ENCODE measurements at places on chromosomes 3 and 15.

- no peak for DNase-seq
Measured at GRCh38 chr3:150786791-150787190, 23.8 kb upstream of the SIAH2 start.

- DNase-seq, result no peak
Measured at GRCh38 chr15:39281094-39281493, 299.8 kb upstream of the THBS1 start.

DNA sequence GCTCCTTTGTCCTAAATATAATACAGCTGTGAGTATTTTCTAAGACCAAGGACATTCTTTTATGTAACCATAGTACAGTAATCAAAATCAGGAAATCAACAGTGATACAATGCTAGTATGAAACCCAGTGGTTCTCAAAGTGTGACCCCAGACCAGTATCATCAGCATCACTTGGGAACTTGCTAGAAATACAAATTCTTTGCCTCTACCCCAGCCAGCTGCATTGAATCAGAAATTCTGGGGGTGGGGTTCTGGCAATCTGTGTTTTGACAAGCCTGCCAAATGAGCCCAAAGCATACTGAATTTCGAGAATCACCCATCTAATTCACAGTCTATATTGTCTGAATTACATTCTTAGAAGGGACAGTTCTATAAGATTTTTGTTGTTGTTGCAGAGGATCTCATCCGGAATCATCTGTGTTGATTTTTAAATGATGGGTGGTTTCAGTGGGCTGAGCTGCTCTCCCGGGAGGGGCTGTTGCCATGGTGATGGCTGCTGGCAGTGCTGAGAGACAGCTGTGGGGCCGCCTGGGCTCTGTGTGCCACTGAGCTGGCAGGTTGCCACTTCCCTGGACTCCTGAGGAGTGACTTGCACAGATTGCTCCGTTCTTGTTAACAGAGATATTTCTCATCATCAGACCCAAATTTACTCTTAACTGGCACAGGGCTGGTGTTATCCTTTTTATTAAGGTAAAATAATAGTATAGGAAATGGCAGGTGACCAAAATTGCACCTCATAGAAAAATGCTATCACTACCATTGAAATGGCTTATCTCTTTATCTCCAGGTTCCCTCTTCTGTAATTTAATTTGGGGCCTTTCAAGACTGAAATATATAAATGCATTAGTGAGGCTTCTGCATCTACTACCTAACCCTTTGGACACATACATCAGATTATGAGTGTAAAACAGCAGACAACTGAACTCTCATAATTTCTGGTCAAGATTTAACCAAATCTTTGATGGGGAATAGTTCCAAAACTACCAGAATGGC lies 56.5 kb downstream of the NEK11 start:
- DNase-seq, result no peak

DNA sequence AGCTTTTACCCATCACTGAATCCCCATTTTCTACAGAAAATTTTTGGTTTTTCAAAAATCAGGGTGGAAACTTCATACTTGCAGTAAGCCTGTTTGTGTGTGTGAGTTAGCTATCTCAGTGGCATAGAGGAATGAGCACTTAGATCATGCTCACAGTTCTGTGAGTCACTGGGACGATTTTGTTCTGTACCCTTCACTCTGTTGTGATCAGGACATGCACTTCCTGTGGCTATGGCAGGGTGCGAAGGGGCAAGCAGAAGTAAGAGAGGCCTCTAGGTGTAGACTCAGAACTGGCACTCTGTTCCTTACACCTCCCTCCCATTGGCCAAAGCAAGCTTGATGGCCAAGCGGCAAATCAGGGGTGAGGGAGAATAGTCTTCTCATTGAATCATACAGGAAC lies 11.6 kb downstream of the NIPA2 start:
- no peak for DNase-seq

- no peak for DNase-seq
Measured at GRCh38 chr15:92629276-92629974, 26.1 kb downstream of the FAM174B start.

DNA sequence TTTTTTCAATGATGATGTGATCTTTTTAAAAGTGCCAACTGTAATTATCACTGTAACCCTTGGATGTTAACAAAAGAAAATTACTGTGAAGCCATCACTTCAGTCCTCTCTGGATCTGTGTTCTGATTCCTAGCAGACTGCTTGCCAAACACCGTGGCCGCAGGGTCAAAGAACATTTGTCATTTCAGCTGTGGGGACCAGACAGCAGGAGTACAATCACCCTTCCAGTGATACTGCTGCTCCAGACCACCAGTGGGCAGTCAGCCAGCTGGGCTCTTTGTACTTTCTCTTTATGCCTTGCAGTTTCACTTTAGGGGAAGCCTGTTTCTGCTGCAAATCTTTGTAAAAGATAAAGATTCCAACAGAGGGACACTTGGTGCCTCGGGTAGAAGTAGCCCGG lies 770.0 kb downstream of the GRM7 start:
- no peak for DNase-seq

DNA sequence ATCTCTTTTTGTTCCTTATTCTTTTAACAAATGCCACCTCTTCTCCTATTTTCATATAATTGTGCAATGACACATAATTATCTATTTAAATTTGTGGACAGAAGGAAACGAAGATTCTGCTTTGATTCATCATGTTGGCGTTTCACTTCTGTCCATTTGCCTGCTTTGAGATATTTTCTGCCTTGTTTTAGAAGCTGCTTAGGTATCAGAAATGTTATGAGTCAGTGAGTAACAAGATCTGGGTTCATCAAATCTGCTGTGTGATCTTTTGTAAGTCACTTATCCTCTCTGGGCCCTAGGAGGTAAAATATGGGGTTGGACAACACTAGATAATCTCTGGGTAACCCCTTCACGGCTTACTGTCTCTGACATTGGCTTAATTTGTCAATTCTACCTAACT lies 7.3 kb upstream of the MINDY4B start:
- no peak for DNase-seq

DNA sequence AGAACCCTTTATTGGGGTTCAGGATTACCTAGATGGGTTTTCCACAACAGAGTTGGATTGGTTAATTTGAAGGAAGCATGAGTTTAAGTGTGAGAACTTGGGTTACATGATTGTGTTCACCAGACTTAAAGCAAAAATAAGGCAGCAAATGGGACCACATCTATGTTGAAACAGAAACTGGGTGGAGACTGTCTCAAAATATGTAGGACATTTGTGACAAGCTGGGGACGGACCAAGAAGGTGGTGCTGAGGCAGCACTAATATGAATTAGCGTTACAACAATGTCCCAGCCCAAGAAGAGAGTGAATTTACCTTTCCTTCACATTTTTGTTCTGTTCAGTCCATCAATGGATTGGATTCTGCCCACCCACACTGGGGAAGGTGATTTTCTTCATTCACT lies 866 bp upstream of the AADACL2 start:
- no peak for DNase-seq

DNA sequence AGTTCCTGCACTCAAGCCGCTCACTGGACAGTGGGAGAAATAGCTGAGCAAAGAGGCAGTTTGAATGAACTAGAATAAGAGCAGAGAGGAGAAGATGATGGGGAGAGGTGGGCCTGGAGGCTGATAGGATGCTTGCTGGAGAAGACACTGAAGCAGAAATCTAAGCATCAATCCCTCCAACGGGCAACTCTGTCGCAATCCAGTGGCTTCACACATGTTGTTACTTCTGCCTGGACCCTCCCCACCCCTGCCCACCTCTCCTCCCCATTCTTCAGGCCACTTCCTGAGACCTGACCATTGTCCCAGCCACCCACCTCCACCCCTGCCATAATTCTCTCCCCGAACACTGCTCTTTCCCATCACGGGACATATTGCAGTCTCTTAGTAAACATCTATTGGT lies 76.0 kb downstream of the SRGAP3 start:
- DNase-seq, result no peak

Data from CD4-positive, alpha-beta T cell treated with Interleukin-6 at 100 ng/mL for 8 hours (primary cell).